ENCODE measurements at places on chromosomes 12 and 14.

GRCh38 chr12:48045965-48046518 is 41.8 kb upstream of the COL2A1 start:
- DNase-seq = no peak

GRCh38 chr12:103886195-103886797 is 43.9 kb upstream of the HSP90B1 start:
- no peak for DNase-seq

DNA sequence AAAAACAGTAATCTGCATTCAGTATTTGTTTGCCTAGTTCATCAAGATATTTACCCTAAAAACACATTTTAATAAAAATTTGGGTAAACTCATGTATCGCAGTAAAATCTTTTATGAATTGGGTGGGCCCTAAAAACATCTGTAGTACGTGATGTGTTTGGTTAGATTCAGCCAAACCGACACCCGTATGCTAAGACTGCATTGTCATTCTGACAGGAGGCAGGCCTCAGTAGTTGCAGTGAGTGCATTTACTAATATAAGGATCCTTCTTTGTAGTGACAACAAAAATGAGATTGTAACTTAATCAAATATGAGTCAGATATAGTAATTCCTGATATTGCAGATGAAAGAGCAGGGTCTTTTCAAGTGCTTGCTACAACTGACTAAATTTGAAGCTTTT is 191.8 kb downstream of the SLC16A7 start:
- DNase-seq = no peak

DNA sequence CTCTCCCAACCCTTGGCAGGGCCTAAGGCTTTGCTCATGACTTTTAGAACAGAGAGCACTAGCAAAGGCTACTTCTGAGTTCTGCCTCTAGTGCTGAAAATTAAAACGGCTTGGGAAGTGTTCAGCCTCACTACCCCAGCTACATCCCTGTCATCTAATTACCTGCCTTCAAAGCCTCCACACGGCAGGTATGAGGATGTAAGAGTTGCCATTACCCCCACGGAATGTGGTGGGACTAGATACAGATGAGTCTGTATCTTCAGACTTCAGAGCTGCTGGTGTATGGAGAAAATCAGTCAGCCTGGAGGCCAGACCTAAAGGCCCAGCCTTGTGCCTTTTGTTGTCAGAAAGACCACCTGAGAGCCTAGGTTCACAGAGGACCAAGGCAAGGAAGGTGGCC is 214.6 kb upstream of the NOS1 start:
- DNase-seq = no peak

DNA sequence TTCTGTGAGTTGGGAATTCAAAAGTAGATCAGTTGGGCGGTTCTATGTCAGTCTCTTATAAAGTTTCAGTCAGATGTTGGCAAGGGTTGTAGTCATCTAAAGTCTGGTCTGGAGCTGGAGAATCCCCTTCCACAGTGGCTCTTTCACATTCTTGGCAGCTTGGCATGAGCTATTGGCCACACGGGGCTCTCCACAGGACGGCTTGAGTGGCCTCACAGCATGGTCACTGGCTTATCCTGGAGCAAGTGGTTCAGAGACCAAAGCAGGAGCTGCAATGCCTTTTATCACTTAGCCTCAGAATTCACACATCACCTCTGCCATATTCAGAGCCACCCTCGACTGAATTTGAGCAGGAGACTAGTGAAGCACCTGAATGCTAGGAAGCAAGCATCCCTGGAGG is 7.1 kb upstream of the KICS2 start:
- no peak for DNase-seq

DNA sequence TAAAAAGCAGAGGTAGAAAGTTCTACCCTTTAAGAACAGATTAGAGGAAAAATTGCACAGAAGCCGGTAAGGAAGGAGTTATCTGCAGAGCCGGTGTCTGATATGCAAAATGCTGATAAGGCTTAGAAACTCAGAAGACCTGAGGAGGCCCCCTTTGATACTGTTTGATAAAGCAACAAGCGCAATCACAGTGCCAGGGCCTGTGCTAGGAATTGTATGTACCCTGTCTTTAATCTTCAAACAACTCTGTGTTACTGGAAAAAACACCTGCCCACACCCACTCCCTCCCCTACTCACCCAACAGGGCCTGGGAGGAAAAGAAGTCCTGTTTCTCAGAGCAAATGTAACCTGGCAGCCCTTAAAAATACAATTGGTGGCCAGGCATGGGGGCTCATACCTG is 112.7 kb upstream of the FUT8 start:
- no peak for DNase-seq

DNA sequence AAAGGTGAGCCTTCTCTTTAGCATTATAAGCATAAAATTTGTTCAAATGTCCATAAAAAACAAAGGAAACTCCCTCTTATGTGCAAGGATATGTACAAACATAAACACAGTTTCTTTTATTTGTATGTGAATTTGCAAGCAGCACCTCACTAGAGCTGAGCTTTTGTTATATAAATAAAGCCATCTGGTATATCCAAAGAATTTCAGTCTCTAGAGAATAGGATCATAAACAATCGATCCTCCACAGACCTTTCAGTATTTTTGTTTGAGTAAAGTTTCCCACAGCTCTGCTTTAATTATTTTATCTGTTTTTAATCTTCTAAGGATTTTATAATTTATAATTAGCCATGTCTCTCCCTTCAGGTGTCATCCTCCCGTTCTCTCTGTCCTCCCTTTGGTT is 89.2 kb downstream of the OTOGL start:
- no peak for DNase-seq

DNA sequence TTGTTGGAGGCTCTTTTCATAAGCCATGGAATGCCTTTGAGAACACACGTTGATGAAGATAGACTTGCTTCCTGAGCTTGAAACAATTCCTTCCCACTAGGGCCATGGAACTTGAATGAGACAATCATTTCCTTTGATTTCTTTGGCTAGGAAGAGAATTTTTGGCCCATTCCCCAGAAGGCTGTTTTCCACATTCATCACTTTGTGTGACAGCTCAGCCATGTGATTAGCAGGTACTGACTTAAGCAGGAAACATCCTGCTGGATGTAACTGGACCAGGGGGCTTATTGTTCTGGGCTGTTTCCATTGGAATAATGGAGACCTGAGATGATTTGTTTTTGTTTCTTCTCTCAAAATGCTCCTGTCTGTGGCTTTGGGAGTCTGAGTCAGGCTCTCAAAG is 469.8 kb upstream of the SEL1L start:
- no peak for DNase-seq

GRCh38 chr14:103317251-103317650 is 16.8 kb upstream of the EIF5 start:
- DNase-seq = no peak

DNA sequence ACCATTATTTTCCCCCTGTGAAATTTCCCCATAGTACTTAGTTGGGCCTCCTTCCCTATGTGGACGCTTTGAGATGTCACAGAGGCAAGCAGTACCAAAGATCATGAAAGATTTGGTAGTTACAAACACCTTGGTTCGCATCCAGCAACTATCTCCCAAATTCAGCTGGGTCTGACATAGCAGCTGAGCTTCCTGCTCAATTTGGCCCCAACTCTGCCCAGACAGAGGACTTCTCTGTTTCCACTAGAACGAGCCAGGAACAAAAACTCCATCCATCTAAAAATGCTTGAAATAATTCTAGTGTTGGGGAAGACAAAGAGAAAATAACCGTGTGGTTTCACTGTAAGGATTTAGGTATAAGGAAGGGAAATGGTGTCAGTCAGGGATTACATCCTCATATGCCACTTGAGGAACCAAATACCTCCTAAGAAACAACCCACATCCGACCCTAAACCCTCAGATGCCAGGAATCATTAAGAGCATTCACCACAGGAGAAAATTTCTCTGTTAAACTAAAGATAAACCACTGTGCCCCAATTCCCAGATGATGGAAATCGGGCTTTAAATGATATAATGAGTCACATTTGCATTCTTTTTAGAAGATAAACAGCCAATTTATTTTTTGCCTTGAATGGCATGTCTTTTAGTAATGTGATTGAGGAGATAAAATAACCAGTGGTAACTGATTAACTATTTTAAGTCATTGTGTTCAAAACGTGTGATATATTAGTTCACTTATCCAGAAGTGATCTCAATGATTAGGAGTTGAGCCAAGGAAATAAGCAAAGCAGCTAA is 103.7 kb upstream of the IFNG-AS1 start:
- no peak for DNase-seq

All from T-cell (primary cell).